ENCODE measurements at places on chromosomes 1 and 21. TPM values are rescaled to one million over a fixed set of nuclear protein-coding genes. Genes with fewer than 3 reads are reported as not detected.

Gene CELA2A
- total RNA-seq: not detected

- no peak for DNase-seq
Observed at GRCh38 chr1:111192074-111192473, 8.4 kb downstream of the DENND2D start.

DNA sequence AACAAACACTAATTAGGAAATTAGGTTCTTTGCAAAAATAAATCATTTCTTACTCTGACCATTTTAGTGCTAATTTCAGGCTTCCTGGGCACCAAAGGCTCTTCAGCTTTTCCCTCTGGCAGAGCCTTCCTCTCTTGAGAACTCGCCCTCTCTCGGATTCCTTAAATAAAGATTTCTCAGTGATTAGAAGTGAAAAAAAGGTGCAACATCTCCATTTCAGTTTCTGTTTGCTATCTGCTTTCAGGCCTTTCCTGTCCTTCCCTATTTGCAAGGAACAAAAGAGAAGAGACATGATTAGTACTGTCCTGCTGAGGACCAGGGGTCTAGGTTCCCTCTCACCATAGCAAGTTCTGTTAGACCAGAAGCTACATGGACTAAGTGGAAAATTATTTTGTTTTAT, 27.8 kb upstream of the CACYBP start:
- DNase-seq: no peak

- DNase-seq: no peak
Observed at GRCh38 chr1:155694167-155694566, 5.3 kb downstream of the DAP3 start.

- DNase-seq: no peak
Observed at GRCh38 chr1:54363925-54364324, 42.3 kb downstream of the SSBP3 start.

Gene MYBPH
- total RNA-seq: not detected

GRCh38 chr1:46615088-46615487, 1.5 kb downstream of the MOB3C start:
- no peak for DNase-seq

GRCh38 chr1:43035821-43036741, 77.4 kb upstream of the SLC2A1 start:
- DNase-seq: no peak

Gene CYP4A11
- total RNA-seq: not detected

- no peak for DNase-seq
Observed at GRCh38 chr1:219367496-219367895, 193.8 kb downstream of the LYPLAL1 start.

DNA sequence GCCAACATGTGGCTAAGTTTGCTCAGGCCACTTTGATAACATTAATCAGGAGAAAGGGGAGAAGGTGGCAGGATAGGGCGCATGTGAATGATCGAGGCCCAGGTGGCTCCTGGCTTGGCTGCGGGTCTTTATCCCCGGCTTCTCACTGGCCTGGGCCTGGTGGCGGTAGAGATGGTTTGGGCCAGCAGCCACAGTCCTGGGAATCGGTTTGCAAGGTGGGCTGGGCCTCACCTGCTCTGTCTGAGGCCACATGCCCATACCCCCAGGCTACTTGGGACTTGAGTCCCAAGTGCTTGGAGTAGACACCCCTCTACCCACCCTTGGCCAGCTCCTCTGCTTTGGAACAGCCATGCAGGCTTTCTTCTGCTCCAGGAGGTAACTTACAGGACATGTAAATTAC, 49.7 kb upstream of the DISP3 start:
- no peak for DNase-seq

DNA sequence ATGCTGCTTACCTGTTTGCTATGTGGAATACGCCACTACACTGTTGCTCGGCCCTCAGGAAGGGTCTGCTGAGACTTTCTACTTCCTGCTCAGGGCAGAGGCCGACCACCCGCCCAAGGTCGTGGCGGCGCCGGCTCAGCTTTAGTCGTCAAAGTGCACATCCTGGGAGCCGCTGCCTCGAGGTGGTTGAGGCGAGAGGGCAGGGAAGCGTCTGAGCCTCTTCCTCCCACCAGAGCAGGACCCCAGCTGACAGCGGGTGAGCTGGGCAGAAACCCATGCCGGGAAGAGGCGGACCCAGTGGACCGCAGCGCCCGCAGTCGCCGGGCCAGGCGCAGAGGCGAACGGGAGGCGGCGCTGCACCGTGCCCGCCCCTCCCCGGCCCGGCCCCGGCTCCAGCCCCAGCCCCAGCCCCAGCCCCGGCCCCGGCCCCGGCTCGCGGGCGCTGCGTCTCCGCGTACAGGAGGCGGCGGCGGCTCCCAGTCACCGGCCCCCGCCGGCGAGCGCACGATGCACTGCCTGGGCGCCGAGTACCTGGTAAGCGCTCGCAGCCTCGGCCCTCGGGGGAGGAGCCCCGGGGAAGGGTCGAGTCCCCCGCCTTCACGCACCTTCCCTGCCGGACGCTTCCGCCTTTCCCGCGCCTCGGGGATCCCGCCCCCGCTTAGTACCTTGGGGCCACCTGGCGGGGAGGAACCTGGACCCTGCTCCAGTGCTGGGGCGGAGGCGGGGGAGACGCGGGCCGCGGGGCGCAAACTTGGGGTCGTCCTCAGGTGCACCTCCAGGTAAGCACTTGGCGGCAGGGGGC, at the start of gene SLC44A3:
Gene SLC44A3, plus strand, starts transcription at position 413 of the 802 bp plus-strand sequence. Its CDS starts 95 bp downstream, at position 508.
- no peak for DNase-seq

DNA sequence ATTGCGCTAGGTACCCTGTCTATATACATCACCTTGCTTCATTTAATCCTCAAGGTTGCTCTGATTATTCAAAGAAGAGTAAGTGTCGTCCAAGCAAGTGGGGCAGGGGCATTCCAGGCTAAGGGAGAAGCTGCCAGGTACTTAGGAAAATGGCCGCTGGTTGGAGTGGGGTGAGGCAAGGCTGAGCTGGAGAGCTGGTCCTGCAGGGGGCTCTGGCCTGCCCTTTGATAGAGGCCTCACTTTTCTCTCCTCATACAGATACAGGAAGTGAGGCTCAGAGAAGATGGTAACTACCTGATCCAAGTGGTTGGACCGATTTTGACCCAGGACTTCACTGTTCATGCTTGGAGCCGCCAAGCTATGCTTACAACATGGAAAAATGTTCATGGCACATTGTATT, 86.9 kb upstream of the ZBTB40 start:
- no peak for DNase-seq

Measured in glomerular endothelial cell (primary cell).